ENCODE measurements at places on chromosomes 16 and 17.

GRCh38 chr16:56569971-56570370 is 5.1 kb downstream of the MT4 start:
- no peak for DNase-seq

- DNase-seq = peak; percentile 80
Measured at GRCh38 chr16:69566240-69566980, 644 bp downstream of the NFAT5 start.

DNA sequence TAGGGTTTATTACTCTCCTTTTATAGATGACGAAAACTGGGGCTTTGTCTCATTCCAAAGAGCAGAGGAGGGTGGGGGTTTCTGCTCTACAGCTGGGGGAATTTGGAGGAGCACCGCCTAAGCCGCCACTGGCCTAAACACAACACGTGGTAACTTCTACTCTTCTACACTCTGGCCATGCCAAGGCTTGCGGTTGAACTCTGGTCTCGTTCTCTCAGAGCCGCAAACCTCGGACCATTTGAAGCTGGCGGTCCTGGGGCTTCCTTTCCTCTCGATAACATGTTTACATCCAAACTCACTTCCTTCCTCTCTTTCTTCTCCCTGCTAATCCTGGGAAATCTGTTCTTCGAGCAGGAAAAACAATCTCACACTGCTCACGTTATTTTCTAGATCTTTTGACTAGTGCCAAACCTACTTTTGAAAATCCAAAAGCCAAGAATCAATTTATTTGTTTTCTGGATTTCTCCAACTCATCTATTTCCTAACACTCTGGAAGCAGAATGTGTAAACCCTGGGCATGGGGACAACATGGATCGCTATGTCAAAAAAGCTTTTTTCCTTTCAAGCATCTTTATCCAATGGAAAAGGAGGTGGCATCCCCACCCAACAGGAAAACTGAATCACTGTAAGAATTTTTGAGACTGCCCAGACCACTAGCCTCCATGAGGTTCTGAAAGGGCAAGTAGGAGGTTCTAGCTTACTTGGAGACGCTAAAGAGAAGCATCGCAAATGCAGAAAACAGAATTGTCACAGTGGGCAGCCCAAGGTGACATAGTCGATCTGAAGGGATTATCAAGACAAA is 13.6 kb upstream of the EEF2K start:
- DNase-seq = peak; percentile 94

- no peak for DNase-seq
Measured at GRCh38 chr16:4081521-4082021, 34.7 kb downstream of the ADCY9 start.

DNA sequence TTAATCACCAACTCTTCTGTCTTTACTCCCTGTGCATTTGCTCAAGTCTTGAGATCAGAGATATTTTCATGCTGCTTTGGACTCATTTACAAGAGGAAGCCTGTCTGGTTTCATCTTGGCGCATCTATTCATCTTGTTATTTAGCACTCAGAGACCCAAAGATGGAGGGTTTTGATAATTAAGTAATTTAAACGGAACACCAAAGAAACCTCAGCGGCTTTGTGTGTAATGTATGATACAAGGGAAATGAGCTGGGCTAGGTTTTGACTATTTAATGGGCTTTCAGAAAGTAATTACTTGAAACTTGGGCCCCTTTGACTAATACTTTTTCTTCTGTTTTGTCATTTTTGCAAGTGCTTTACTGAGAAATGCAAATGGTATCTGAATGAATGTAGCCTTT is 66.2 kb upstream of the CACNG3 start:
- DNase-seq = no peak

DNA sequence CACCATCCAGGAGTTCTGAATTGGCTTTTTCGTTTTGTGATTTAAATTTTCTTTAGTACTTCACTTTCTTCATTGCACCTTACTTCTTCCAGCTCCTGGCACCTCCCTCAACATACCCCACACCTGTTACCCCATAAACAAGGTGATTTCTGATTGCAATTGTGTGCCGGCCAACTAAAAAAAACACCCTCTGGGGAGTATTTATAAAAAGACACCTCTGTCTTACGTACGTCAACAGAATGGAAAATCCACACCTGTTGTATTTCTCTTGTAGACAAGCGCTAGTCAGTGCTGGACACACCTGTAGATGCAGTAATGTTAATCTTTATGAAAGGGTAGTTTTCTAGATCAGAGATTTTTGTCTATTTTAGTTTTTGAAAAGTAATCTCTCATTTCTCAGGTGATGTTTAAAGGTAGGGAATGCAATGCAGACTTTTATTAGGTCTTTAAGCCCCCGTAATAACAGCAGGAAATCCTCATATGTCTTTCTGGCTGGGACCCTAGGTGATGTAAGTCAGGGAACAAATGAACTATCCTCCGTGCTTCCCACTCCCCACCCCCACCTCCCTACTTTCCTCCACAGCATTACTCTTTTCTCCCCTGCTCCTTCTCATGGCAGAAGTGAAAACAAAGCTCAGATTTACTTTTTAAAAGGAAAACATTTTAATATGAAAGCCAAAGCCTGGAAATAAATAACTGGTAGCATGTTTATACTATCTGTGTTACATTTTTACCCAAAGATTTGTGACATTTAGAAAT is 4.2 kb downstream of the MSI2 start:
- no peak for DNase-seq

- DNase-seq = no peak
Measured at GRCh38 chr16:87976665-87977064, 25.4 kb downstream of the BANP start.
